Omental fat pad (tissue), 4 donors: ENCODE measurements at places on chromosomes 6 and 20.

DNA sequence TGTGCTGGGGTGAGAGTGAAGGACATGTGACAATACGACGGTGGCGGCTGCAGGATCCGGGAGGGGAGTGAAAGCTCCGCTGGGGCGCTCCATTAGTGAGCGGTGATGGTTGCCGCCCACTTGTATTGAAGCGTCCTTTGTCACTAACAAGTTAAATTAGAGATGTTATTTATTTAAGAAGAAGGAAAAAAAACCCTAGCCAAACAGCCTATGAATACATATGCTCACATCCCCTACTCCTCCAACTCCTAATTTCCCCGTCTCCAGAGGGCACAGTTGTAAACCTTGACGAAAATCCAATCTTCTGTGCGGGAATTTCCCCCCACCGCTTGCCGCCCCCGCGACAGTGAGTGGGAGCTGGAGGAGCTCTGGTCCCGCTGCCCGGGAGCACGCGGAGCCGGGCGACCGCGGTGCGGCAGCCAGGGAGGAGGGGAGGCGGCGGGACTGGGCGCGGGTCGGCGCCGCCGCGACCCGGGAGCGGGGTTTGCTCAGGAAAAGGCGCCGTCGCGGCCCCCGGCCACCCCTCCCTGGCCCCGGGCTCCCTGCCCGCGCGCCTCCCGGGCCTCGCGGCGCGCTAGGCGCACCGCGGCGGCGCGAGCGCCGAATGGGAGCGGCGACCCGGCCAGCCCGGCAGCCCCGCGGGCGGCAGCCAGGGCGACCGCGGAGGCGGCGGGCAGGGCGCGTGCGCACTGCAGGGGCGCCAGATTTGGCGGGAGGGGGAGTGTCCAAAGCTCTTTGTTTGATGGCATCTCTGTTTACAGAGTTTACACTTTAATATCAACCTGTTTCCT is at the start of gene MYB:
Gene MYB, plus strand, starts transcription at position 767 of the 791 bp plus-strand sequence. CDS start 206 bp downstream, outside the sequence.
- DNase-seq, result no peak

DNA sequence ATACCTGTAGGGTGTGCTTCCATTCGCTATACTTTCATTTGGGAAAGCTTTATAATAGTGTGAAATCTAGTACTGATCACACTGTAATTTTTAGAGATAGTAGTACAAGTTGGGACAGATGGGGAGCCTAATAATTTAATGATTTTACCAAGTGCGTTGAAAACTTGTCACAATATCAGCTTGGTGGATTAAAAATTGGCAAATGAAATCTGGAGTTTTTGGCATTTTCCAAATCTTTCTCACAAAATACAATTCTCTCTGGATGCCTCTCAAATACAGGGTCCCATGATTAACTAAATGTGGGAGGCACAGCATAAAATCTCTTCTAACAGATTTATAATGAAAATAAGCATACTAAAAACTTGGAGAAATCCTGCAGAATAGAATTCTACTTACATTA is 96.4 kb downstream of the PLCB4 start:
- DNase-seq, result no peak

GRCh38 chr20:23212464-23212995 is 126.4 kb upstream of the CD93 start:
- DNase-seq, result no peak

GRCh38 chr6:14633479-14633878 is 515.9 kb downstream of the CD83 start:
- no peak for DNase-seq

GRCh38 chr6:107409942-107410341 is 49.4 kb downstream of the PDSS2 start:
- no peak for DNase-seq

DNA sequence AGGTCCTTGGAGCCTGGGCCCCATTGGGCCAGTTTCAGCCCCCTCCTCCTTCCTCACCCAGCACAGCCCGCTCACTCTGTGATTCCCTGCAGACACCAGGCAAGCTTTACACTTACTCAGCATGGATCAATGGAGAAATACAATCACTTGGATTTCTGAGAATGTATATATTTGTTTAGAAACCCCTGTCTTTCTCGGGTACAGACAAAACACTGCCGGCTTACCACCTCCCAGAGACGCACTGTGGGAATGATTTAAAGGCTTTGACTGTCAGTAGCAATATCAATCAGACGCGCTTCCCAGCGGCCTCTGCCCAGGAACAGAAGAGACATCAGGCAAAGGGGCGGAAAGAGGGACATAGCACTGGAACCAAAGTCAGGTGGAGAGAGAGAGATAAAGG is 186.5 kb downstream of the MAFB start:
- DNase-seq, result no peak

DNA sequence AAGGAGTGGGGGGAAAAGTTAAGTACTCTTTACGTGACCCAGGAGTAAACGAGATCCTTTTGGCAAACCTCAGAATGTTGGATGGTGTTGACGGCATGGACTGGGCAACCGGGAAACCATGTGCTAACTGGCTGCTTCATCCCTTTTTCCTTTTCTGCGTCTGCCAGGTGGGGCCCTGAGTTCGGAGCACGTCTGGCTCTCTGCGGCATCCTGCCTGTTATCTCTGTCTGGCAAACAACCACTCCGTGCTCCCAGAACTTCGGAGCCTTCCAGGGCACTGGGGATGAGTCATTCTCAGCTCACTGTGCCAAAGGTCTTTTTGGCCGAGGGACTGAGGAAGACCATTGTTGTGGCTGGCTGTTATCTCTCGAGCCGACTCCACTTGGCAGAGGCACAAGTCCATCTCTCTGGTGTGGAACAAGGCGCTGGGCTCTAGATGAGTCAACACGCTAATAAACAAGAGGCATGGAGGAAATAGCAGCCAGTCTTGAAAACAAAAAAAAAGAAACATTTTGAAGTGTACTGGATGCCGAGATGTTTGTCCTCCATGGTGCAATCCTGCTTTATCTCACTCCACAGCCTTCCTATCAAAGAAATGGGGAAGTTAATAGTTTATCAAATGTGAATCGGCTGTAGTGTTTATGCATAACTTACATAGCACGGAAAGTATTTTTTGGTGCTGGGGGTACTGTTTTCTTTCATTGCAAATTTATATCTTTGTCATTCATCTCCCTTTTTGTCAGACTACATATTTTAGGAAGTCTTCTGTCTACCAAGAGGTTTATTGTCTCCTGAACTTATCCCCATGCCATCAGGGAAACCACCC is 64.6 kb upstream of the TXNDC5 start:
- DNase-seq, result peak; percentile 45

DNA sequence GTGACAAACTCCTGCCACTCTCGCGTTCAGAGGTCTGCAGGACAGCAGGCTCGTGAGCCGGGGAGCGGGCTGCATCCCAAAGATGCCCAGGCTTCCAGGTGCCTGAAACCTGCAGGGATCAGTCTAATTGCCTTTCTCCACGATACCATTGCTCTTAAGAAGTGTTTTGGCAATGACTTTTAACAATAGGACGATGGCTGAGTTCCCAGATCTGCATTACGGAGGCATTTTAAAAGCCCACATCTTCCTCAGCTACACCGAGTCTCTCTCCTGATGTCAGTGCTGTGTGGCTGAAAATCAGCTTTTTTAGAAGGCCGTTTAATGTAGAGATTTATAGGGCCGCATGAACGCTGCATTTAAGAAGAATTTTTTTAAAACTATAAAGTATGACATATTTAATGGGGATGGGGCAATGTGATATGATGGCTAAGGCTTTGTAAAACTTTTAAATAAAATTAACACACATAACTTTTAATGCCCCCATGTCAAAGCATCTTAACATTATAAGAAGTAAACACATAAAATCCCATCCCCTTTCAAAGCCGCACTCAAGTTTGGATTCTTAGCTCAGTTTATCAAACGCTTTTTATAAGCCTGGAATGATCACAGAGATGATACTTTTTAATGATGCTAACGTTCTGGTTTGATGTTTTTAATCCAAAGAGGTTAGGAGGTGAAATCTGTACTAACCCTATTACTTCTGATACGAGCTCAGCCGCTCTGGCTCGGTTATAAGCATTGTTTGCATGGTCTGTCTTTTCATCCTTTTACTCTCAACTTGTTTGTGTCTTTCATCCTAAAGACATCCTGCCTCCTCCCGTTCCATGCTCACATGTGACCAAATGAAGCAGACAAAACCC is 386.0 kb downstream of the SMOC2 start:
- no peak for DNase-seq

DNA sequence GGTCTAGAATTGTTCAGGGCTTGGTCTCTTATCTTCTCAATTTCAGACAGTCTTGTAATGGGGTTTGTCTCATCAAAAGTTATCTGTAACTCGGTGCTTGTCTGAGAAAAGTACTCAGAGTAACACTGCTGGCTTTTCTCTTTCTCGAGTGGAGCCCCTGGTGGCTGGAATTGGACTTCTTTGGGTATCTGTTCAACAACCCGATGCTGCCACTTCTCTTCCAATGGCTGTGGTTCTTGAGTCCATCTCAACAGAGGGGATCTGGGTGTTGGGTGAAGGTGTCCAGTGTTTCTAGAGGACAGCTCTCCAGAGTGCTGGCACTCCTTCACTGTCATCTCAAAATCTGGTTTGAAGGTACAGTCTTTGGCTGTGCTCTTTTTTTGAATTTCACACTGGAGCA is 24.6 kb downstream of the DST start:
- DNase-seq, result no peak

- DNase-seq, result no peak
Observed at GRCh38 chr6:12328701-12329100, 38.5 kb downstream of the EDN1 start.

- DNase-seq, result no peak
Observed at GRCh38 chr6:38149531-38149930, 330.0 kb downstream of the ZFAND3 start.

GRCh38 chr20:37901654-37902503 is 1.0 kb upstream of the VSTM2L start:
- no peak for DNase-seq

- no peak for DNase-seq
Observed at GRCh38 chr20:48825566-48825920, 2.3 kb downstream of the PREX1 start.

DNA sequence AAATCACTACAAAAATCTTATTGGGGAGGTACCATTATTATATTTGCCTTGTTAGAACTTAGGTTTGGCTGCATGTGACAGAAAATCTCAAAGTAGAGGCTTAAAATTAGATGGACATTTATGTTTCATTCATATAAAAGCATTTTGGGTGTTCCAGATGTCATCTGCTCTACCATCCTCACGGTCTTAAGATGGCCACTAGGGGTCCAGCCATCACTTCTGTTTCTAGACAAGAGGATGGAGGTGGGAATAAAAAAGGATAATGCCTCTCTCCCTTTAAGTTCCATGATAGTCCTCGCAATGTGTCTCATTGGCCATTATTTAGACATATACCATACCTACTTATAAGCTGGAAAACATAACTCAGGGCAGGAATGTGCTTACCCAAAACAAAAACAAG is 929.5 kb downstream of the KIF16B start:
- no peak for DNase-seq

DNA sequence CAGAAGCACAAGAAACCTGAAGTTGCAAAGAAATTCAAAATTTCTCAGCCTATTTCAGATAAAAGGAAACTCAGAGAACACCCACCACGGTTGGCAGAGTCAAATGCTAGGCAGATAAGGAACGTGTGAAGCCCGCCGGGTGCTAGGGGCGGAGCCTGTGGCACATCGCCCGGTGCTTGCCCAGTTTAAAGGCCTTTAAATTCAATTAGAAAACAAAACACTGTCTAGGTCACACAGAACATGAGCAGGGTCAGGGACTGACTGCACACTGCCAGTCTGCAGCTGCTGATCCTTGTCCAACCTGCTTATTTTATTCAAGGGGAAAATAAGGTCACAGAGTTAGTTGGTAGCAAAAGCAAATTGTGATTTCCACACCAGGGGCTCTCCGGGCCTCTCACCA is 75.8 kb downstream of the PSMG4 start:
- DNase-seq, result no peak

- no peak for DNase-seq
Observed at GRCh38 chr6:42571611-42572342, 7.9 kb downstream of the UBR2 start.

GRCh38 chr6:35665573-35665972 is 23.1 kb downstream of the FKBP5 start:
- no peak for DNase-seq

- no peak for DNase-seq
Observed at GRCh38 chr6:130043344-130043743, 25.0 kb downstream of the L3MBTL3 start.

GRCh38 chr6:52363228-52363867 is 1.4 kb downstream of the PAQR8 start:
- no peak for DNase-seq

DNA sequence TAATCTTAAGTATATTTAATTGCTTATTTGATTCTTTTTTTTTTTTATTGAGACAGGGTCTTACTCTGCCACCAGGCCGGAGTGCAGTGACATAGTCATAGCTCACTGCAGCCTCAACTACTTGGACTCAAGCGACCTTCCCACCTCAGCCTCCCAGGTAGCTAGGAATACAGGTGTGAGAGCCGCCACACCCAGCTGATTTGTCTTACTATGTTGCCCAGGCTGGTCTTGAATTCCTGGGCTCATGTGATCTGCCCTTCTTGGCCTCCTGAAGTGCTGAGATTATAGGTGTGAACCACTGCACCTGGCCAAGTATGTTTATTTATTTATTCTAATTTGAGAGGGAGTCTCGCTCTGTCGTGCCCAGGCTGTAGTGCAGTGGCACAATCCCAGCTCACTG is 38.2 kb downstream of the PTPN1 start:
- no peak for DNase-seq

GRCh38 chr6:148864941-148865340 is 118.1 kb downstream of the UST start:
- no peak for DNase-seq

DNA sequence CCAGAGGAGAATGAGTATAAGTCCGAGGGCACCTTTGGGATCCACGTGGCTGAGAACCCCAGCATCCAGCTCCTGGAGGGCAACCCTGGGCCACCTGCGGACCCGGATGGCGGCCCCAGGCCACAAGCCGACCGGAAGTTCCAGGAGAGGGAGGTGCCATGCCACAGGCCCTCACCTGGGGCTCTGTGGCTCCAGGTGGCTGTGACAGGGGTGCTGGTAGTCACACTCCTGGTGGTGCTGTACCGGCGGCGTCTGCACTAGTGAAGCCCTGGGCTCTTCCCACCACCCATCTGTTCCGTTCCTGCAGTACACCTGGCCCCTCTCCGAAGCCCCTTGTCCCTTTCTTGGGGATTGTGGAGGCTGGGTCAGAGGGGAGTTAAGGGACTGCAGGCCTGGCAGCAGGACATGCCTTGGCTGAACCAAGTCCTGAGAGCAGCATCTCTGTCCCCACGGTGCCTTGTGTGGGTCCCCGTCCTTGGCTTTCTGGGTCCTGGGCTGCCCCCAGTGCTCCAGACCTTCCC is 19.3 kb downstream of the MAVS start:
- DNase-seq, result no peak

- no peak for DNase-seq
Observed at GRCh38 chr20:57398231-57398821, 7.1 kb downstream of the RBM38 start.

GRCh38 chr6:20631549-20631924 is 97.3 kb downstream of the CDKAL1 start:
- DNase-seq, result no peak
